ENCODE measurements at places on chromosomes 3 and 15. TPM values are rescaled to one million over a fixed set of nuclear protein-coding genes. Genes with fewer than 3 reads are reported as not detected.

- no peak for DNase-seq
These were observed 134.8 kb downstream of the PDE8A start for GRCh38 chr15:85116494-85116893.

- no peak for DNase-seq
These were observed 389.8 kb downstream of the NR2F2 start for GRCh38 chr15:96720251-96720650.

DNA sequence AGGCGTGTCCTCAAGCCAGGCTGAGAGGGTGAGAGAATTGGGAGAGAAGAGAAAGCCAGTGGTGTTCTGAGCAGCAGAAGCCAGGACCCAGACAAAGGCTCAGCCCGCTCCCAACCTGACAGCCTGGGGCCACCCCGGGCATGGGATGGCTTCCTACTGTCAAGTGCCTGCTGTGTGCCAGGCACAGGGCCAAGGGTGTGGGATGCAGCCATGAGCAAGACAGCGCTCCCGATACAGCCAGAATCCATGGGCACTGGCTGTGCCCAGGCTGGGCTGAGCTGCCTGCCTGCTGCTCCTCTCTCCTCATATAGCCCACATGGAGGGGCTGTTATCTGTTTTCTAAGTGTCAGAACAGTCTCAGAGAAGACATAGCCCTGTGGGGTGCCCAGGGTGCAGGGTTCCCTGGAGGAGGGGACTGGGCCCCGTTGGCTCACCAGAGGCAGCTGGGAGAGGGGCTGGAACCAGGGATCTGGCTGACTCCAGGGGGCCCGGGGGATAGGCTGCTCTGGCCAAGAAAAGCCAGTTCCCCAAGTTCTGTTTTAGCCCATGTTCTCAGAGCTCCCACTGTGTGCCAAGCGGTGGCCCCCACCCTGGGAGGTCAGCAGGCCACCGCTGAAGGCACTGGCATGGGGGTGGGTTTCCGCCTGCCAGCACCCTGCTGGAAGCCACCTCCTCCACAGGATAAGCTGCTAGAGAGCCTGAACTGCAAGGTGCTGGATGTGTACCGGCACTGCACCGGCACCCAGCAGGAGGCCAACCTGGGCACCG is 39.0 kb downstream of the CFAP100 start:
- no peak for DNase-seq

- no peak for DNase-seq
These were observed 44.1 kb upstream of the UMPS start for GRCh38 chr3:124686028-124686670.

DNA sequence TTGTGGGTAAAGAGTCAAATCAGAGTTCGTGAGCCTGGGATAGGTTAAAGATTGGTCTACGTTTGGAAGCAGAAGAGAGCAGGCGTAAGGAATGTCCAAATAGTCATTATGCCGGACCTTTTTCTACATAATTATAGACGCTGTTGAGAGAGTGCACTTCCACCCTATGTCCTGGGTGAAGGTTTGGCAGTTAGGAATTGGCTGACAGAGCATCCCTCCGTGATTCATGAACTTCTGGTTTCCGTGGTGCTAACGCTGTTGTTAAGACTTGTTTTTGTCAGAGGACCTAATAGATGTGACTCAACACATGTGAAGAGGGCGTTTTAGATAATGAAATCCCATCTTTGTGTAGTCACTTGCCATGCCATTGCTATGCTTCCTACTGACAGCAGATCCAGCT is 1.1 kb downstream of the EAF1 start:
- no peak for DNase-seq

DNA sequence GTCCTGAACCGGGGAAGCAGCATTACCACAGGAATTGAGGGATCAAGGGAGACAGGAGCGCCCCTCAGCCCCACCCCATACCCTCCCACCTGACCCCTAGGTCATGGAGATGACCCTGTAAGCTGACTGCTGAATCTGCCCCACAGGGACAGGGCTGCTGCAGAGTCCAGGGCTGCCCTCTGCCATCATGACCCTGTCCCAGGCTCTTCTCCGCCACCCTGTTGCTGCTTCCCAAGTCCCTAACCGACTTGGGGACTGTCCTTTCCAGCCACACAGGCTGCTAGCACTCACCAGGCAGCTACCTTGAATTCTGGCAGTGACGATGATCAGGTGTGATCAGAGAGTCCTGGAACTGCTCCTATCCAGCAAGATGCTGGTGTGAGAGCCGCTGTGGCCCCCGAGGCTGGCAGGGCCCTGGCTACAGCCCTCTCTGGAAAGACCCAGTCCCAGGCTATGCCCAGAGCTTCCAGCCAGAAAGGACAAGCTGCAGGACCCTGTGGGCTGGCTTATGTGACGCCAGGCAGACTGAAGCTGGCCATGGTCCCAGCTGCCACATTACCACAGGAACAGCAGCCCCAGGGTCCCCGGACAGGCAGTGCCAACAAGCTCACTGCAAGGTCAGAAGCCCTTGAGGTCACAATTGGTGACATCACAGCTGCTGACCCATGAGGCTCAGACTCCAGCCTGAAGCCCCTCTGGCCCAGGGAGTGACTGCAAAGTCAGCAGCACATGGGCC is at the start of gene C3orf22:
C3orf22 (minus strand) TSS at position 597 of the 736 bp plus-strand sequence. CDS start 5,542 bp downstream, outside the sequence.
- DNase-seq: no peak

LTK gene
- total RNA-seq: 0.48 TPM

C3orf33 gene
- 5.6 TPM for total RNA-seq

Measured in urinary bladder (tissue), 4 donors.